ENCODE measurements at places on chromosomes 11 and 22.

DNA sequence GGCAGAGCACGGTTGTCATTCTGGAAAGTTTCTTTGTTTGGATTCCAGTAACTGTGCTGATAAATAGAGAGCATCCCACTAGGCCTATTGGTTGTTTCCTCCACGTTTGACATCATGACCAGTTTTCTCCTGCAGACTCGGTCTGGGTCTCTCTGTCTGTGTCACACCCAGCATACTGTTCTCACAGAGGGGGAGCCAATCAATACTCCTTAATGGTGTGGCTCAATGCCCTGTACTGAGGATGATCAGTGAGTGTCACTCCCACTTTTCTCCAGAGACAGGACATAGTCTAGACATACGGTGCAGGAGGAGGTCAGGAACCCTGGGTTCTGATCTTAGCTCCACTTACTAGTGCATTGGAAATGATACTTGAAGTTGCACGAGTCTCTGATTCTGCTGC, 88.2 kb upstream of the BLID start:
- no peak for DNase-seq

DNA sequence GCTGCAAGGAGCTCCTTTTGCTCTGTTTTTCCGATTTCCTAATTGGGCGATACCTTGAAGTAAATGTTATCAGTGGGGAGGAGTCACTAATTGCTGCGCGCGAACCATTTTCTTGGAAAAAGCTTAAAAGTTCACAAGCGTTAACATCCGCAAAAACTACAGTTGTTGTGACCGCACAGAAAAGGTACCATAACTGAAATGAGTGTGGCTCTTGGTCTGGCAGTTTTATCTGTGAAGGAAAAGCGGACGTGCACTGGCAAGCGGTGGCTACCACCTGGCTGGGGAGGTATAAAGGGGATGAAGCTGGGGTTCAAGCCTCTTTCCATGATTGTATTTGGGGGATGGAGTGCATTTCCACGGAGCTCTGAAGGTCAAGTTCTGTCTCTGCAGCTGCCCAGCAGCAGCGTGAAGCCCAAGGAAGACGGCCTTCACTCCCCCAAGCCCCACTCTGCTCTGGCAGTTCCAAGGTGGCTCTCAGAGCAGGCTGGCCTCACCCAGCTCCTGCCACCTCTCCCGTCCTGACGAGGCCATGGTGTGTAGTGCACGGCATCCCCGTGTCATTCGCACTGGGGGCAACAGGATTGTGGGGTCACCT, 27.5 kb downstream of the MOV10L1 start:
- DNase-seq: no peak

GRCh38 chr11:59180168-59180776, 8.3 kb downstream of the DTX4 start:
- no peak for DNase-seq

DNA sequence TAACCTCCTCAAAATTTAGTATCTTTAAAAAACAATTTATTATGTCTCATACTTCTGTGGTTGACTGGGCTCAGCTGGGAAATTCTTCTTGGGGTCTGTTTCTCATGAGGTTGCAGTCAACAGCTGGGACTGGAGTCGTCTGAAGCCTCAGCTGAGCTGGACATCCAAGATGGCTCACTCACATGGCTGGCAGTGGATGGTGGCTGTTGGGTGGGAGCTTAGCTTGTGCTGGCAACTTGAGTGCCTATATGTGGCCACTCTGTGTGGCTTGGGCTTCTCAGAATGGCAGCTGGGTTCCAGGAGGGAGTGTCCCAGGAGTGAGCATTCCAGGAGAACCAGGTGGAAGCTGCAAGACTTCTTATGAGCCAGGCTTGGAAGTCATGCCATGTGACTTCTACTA, 13.2 kb downstream of the THY1 start:
- DNase-seq: no peak

GRCh38 chr11:8070417-8071115, 10.4 kb upstream of the TUB start:
- peak; percentile 92 for DNase-seq

DNA sequence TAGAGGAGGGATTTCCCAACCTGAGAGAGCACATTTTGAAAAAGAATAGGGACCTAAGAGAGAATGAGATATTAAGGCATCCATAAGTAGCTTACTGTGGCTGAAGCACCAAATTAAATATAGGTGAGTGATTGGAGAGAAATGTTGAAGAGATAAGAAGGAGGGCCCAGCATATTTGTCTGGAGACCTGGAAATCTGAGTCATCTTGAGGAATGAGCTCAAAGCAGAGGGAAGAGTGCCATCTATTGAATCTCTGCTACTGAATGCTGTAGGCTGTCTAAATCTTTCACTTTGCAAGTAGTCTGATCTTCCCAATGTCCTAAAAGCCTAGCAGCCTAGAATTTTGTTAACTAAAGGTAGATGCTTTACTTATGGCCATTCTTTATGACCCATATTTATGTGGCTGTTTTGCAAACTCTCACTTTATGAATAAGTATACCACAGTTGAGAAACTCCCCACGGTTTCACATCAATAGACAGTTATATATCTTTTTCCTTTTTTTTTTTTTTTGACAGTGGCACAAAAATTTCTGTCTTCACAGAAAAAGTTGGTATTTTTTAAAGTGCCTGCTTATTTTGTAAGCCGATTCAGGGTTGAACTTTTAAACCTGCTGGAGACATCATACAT, 2093.5 kb downstream of the LRRC4C start:
- DNase-seq: no peak

GRCh38 chr22:30253205-30253852, 6.8 kb upstream of the LIF start:
- DNase-seq: peak; percentile 84

DNA sequence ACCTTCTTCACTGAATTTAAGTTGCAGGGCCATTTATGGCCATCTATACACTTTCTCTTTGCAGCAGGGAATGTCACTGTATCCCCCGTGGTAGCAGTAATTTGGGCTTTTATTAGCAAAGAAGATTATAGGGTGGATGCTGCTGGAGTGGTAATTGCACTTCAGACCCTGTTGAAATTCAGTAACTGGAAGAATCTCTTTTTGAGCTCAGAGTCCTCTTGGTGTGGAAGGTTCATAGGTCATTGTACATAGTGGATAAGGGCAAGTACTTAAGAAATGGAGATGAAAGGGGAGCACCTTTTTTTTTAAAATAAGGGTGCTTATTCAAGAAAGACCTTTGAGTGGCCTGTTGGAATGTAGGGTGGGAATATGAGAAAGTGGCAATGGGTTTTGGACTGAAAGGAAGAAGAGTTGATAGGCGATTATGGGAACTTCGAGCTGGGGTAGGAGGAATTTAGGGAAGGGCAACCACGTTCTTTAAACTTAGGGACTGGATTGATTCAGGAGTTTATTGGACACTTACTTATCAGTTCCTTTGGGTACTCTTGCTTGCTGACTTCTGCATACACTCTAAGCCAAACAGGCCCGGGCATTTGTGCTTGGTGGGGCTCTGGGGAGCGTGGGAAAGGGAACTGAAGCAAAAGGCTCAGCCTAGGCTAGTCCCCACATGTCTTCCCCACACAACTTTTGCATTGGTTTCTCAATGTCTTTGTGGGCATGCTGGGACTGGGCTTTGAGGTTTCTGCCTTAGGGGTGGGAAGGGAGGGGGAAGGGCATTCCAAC, 26.5 kb downstream of the CTNND1 start:
- DNase-seq: no peak

- peak; percentile 63 for DNase-seq
Measured at GRCh38 chr11:81987829-81988472, 745.7 kb downstream of the FAM181B start.

GRCh38 chr11:115134926-115135325, 369.3 kb downstream of the CADM1 start:
- DNase-seq: no peak

GRCh38 chr11:130112071-130112830, 42.6 kb downstream of the APLP2 start:
- DNase-seq: no peak

DNA sequence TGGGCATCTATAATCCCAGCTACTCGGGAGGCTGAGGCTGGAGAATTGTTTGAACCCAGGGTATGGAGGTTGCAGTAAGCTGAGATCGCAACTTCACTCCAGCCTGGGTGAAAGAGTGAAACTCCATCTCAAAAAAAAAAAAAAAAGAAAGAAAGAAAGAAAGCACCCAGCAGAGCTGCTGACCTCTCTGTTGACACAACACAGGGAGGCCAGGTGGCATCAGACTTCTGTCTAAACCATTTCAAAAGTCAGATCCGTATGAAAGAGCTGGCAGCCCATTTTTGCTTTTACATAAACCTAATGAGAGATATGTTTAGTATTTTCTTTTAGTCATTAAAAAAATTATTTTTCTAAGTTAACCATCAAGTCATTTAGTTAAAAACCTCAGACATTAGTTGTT, 64.4 kb upstream of the RRM1 start:
- no peak for DNase-seq

DNA sequence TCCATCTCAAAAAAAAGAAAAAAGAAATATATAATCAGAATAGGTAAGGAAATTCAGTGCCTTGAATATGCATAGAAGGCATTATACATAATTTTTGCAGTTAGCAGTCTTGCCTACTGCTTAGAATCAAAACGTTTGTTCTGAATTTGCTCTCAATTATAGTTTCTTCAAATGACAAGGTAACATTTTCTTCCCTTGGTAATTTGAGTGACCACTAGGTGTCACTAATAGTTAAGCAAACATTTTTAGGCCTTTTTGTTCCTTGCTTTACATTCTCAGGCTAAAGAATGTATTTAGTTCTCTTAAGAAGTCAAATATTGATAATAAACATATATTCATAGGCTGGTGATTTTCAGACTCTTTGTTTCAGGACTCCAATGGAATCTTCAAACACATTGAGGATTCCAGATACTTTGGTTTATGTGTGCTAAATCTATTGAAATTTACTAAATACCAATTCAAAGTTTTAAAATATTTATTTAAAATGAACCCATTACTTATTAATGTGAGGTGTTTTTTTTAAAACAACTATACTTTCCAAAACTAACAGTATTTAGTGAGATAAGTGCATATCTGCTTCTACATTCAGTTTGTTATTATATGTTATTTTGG, 55.0 kb upstream of the DEPDC7 start:
- DNase-seq: no peak

DNA sequence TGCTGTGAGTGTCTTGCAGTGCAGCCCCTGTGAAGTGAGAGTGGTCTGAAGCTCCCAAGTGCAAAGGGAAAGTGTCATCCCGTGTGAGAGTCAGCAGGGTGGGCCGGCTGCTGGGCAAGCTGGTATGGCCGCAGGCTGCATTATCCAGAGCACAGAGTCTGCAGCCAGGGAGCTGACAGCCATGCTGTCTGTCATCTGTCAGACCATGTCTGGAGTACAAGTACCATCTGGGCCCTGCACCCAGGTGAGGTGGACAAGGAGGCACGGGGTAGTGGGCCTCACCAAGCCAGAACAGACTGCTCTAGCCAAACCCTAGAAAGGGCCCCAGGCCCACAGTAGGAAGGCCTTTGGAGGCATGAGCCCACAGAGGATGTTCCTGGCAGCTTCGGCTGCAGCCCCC, 20.2 kb downstream of the LMO1 start:
- DNase-seq: no peak

- DNase-seq: no peak
Measured at GRCh38 chr11:8372641-8373381, 109.1 kb upstream of the LMO1 start.

DNA sequence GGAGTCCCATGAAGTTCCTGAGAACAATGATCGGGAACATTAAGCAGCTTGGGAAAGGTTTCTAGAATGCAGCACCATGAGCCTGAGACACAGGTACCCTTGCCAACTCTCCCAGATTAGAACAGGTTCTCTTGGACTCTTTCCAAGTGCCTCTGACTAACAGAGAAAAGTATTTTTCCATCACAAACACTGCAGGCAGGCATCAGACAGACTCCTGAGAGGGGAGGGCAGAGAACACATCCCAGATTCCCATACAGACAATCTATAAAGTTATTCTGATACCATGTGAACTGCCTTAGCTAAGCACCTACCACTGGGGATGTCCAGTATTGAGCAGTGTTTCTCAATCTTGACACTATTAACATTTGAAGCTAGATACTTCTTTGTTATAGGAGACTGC, 27.3 kb downstream of the SERGEF start:
- DNase-seq: no peak

GRCh38 chr11:61900251-61900650, 8.9 kb upstream of the FADS3 start:
- DNase-seq: no peak

DNA sequence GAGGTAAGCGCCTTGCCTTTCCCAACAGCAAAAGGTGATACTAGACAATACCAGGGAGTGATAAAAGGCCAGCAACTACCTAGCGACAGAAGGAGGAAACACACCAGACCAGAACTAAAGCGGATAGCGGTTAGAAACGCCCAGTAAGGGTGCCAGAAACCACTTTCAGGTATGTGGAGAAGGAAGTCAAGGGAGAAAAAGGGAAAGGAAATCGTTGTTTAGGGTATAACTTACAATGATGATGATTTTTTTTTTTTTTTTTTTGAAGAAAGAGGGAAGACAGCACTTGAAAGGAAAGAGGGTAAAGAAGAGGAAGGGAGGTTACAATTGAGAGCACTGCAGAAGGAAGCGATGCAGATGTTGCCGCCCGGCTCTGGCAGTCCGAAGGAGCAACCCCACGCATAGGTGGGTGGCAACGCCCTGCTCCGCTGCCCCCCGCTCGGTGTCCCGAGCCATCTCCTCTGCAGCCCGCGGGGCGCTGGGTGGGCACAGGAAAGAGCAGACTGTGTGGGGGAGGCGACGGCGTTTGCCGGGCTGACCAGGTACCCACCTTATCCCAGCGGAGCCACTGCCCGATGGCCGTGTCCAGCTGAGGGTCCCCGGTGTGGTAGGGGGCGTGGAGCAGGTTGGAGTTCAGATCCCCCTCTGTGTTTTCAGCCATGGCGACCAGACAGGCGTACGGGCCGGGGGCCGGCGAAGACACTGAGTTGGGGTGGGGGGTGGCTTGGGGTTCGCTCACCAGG, 561 bp downstream of the PGM2L1 start:
- DNase-seq: peak; percentile 83

DNA sequence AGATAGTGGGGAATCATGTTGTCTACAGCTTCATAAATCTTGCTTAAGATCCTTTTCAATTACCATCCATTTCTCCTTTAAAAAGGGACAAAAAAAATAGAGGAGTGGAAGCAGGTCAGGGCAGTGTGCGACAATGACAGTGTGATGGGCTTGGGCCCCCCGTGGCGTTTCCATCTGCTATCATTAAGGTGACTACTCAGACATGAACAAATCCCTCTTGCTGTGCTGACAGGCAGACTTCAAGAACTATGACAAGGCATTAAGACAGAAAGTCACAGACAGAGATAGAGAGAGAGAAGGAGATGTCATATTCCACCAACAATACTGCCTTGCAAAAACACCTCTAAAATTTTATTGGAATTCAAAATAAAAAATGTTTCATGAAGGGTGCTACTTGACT, 263.2 kb downstream of the DCDC1 start:
- no peak for DNase-seq

- peak; percentile 69 for DNase-seq
Measured at GRCh38 chr11:72844356-72844755, 30.1 kb downstream of the ATG16L2 start.

GRCh38 chr11:73384531-73384871, 8.3 kb downstream of the RELT start:
- peak; percentile 67 for DNase-seq

All from osteoblast (primary cell).